ENCODE measurements at places on chromosomes 11 and 22. TPM values are rescaled to one million over a fixed set of nuclear protein-coding genes. Genes with fewer than 3 reads are reported as not detected.

The DBX1 gene
- total RNA-seq = not detected

The JHY gene
- 4.5 TPM for total RNA-seq

The GPHA2 gene
- total RNA-seq = not detected

The MRGPRF gene
- 61.3 TPM for total RNA-seq

The FAT3 gene
- 1.9 TPM for total RNA-seq

The BIRC3 gene
- total RNA-seq = 0.64 TPM

The GRM5 gene
- total RNA-seq = under 0.01 TPM

The USP2 gene
- total RNA-seq = under 0.01 TPM

The RAB36 gene
- 6.1 TPM for total RNA-seq

The EHD1 gene
- 80.2 TPM for total RNA-seq

The TRIM49 gene
- not detected for total RNA-seq

The NOX4 gene
- 5.2 TPM for total RNA-seq

The PLA2G3 gene
- 0.43 TPM for total RNA-seq

The GAL gene
- not detected for total RNA-seq

The KIAA1671 gene
- 3.5 TPM for total RNA-seq

The VPREB1 gene
- total RNA-seq = not detected

The MRGPRX3 gene
- total RNA-seq = not detected

The KCNQ1 gene
- total RNA-seq = not detected

The MMP27 gene
- not detected for total RNA-seq

The ARFIP2 gene
- 66.9 TPM for total RNA-seq

All from fibroblast of villous mesenchyme (primary cell).